H7 (cell line): ENCODE measurements at places on chromosomes 2 and 18.

- no peak for DNase-seq
These were observed 355.3 kb upstream of the NRXN1 start for GRCh38 chr2:51387235-51387634.

DNA sequence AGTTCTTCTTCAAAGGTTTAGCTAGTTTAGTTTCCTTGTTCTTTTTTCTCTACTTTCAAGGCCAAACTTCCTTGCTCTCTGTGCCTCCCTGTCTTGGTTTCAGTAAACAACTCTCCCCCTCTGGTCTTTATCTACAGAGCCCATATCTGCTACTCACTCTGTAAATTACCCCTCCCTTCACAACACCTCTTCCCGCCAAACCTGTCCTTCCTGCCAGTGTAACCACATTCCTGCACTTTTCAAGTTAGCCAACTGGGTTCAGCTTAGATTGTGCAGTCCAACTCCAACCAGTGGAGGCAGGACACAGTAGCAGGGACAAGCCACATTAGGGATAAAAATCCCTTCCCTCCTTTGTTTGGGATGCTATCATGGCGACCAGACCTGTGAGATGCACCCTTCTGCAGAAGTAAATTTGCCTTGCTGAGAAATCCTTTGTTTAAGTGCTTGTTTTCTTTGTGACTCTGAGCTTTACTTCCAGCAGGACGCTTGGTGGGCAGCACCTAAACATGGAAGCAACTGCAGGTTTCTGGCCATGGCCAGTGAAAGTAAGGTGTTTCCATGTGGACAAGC is 706.0 kb downstream of the KCNJ3 start:
- DNase-seq: no peak

DNA sequence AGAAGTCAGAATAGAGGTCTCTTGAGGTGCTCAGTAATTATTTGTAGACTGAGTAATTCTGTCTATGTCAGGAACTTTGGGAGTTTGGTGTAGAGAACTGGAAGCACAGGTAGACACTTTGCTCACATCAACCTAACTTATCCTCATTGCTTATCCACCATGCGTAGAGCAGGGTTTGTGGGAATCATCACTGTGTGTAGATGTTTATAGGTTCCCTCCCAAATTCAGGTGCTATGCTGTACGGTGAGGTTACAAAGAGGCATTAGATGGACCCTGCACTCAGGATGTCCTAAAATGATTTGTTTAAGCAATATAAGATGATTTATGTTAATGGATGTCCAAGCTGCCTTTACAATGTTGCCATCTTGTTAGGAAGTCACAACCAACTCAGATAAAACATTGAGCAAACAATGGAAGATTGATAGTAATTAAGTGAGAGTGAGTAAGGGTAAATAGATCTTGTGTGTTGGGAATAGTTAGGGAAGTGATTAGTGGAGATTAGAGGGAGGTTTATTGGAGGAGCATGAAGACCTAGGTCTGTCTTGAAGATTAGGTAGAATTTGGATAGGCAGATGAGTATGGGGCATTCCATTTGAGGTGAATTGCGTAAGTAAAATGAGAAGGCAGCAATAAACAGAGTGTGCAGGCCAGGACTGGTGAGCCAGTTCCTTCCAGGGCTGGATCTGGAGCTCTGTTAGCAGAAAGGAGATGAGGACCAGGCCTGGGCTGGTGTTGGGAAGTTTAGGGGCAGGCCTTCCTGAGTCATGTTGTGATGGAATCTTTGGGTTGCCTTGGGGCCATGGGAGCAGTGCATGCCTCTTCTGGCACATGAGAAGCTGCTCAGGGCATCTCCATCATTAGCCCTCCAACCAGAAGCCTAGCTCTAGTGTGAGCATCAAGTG is 12.1 kb downstream of the EPAS1 start:
- DNase-seq: no peak

GRCh38 chr18:21330122-21330701 is 88.2 kb downstream of the GREB1L start:
- no peak for DNase-seq

DNA sequence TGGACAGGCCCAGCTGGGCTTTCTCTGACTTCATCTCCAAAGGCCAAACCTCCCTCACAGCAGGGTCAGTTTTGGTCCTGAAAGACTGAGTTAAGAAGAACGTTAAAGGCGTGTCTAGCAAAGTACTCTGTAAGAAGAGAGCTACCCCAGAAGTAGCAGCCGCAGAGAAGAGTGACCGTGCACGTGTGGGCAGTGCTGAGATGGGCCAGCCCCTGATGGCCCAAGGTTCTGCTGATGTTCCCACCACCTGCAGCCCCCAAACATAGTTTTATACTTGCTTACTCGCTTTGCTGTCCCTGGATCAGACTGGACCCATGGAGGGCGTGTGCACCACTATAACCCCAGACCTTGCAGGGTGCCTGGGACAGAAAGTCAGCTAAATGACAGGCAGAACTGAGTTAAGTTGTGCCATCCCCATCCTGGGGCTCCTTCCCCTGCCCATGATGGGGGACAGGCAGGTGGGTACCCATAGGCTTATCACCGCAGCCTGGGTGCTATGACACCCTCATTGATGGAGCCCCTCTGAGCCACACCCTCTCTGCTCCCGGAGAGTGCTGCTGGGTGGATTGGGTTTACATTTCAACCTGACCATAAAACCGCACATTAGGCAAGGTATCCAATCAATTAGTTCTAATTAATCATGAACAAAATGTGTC is 367.3 kb upstream of the HS6ST1 start:
- DNase-seq: no peak

DNA sequence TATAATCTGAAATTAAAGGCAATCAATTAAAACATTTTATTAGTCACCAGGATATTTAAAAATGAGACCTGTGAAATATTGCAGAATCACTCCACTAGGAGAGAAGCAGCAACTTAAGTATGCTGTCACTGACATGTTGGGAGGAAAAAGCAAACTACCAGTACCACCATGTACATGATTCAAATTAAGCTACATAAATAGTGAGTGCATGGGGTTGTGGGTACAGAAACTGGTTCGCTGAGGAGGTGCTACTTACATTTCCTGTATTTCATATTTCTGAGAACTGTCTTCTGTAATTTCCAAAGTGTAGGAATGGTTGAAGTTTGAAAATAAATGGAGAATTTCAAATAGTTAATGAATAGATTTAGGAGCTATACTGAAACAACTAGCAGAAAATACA is 7.9 kb upstream of the NR4A2 start:
- DNase-seq: no peak

DNA sequence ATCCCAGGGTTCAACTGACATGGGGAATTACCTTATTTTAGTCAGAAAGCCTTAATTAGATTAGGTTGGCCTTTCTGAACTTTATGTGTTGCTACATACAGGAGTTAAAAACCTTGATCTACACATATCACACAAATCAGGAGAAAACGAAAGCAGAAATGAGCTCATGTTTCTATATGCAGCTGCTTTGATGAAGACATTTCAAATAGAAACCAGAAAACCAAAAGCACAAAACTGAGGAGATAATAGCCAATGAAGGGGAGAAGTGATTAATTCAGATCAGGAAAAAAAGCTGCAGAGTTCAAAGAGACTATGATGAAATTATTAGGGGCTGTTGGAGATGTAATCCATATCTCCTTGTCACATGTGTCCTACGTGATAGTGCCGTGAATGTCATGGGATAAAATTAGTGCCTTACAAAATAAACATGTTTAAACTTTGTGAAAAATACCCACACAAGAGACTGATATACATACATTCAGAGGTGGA is 255.0 kb downstream of the CAMKMT start:
- no peak for DNase-seq

DNA sequence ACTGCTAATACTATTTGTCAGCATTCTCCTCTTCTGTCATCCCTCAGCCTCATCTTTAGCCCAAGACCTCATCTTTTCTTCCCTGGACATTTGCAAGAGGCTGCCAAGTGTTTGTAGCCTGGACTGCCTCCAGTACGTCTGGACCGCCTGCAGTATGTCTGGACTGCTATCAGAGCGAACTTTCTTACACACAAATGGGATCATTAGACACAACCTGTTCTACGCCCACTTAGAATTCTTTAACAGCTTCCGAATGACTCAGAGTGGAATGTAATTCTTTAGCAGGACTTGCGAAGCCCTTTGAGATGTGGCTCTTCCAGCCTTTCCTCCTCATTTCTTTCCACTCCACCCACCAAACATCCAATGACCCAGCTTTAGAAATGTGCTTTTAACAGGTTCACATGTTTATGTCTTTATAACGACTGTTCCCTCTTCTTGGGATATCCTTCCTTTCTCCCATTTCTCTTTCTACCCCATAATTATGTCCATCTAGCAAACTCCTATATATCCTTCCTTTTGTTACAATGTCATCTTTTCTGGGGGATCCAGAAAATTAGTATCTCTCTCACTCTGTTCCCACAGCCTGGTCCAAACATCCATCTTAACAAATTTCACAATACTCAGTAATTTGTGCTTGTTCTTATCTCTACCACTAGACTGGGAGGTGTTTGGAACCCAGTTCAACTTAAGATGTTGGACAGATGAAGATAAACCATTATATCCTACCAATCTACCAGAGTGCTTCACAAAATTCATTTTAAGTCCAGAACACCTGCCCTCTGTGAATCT is 171.3 kb upstream of the PGAP1 start:
- no peak for DNase-seq

- no peak for DNase-seq
These were observed 2.8 kb downstream of the ZCCHC2 start for GRCh38 chr18:62525608-62526007.

DNA sequence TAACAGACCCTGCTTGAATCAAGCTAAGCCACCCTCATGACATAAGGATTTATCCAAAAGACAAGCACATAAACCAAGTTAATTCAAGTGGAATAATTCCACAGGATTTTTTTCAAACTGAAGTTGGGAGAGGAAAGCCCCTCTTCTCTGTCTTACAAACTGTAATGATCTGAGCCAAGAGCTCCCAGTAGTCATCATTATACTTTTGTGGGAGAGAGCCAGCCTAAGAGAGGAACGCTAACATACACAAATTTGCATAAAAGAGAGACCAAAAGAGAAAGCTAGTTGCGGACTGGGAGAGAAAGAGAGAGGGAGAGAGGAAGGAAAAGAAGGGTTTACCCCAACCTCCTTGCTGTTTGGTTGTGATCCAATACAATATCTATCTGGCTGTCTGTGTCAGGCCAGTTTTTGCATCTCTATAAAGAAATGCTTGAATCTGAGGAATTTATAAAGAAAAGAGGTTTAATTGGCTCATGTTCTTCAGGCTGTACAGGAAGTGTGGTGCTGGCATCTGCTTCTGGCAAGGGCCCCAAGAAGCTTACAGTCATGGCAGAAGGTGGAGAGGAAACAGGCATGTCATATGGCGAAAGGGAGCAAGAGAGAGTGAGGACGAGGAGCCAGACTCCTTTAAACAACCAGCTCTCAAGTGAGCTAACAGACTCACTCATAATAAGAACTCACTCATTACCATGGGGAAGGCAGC is 20.8 kb upstream of the PUM2 start:
- DNase-seq: no peak

GRCh38 chr2:120785228-120785966 is 49.7 kb downstream of the GLI2 start:
- DNase-seq: peak; percentile 62

DNA sequence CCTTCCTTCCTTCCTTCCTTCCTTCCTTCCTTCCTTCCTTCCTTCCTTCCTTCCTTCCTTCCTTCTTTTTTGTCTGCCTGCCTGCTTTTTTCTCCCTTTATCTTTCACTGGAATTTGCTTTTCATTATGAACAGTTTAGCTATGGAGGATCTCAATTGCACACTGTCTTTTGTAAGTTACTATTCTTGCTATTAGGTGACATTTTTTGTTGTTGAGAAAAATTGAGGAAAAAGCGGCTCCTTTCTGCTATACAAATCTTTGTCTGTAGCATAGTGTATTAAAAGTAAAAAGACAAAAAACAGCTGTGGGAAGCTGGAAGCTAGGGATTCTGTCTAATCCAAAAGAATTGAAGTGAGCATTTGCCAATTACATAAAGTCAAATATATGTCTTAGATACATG is 448.7 kb downstream of the DCDC2C start:
- DNase-seq: no peak

- DNase-seq: no peak
These were observed 176.8 kb downstream of the LOXHD1 start for GRCh38 chr18:46480226-46480625.

- no peak for DNase-seq
These were observed 74.0 kb downstream of the NAB1 start for GRCh38 chr2:190722835-190723234.

GRCh38 chr2:177175917-177176668 is 36.5 kb upstream of the HNRNPA3 start:
- no peak for DNase-seq

DNA sequence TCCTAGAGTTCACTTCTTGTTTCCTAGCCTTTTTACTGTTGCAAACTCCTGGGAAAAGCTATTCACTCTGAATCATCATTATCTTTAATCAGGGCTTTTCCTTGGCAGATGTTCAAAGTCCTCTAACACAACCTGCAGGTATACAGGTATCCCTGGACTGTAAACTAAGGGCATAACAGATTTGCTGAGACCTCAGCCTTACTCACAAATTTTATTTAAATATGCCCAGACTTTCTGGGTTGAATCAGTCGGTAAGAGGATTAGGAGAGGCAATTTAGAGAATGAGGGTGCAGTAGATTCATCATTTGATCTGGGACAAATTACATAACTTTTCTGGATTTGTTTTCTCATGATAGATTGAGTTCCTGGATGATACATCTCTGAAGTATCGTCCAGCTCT is 217.8 kb upstream of the STON1 start:
- no peak for DNase-seq

DNA sequence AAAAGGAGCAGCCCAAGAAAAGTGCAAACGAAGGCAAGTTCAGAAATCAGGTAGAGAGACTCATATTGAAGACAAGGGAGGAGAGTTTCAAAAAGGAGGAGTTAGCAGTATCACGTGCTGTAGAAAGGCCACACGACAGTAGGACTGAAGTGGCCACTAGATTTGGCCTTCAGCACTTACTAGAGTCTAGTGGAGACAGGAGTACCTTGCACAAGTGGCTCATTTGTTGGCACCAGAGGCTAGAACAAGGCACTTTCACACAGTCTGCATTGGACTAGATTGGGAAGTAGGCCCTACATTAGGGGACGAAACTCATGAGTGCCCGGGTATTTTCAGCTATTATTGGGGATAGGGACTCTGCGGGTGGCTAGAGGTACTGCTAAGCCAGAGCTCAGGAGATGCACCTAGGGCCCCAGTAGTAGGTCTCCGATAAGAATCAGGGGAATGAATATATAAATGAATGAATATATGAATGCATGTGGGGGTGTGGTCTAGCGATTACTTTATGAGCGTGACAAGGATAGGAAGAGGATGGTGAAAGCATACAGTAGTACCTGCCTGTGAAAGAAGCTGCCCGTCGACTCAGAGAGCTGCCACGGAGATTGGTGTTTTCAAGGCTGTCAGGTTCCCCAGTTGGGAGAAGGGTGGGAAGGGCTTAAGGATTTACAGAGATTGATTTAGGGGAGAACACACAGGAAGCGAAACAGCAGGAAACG is 1.4 kb upstream of the NCOA1 start:
- peak; percentile 43 for DNase-seq

- no peak for DNase-seq
These were observed 60.6 kb upstream of the REV1 start for GRCh38 chr2:99550368-99550767.

- DNase-seq: no peak
These were observed 318.7 kb downstream of the NOL4 start for GRCh38 chr18:33906046-33906445.
